Large intestine (tissue), 12 donors: ENCODE measurements at places on chromosomes 2 and 18. TPM values are rescaled to one million over a fixed set of nuclear protein-coding genes. Genes with fewer than 3 reads are reported as not detected.

The FRZB gene
- polyA plus RNA-seq, result 34.5 TPM

The PXDN gene
- 60.6 TPM for polyA plus RNA-seq

The ST6GAL2 gene
- 5.2 TPM for polyA plus RNA-seq

The ASAP2 gene
- 20.0 TPM for polyA plus RNA-seq

The LRRTM1 gene
- 3.1 TPM for polyA plus RNA-seq

The DUSP2 gene
- 4.0 TPM for polyA plus RNA-seq

The TCF4 gene
- polyA plus RNA-seq, result 42.5 TPM

The STARD6 gene
- 0.06 TPM for polyA plus RNA-seq

The DNER gene
- 7.5 TPM for polyA plus RNA-seq

The TNFRSF11A gene
- polyA plus RNA-seq, result 21.7 TPM

The THAP4 gene
- polyA plus RNA-seq, result 35.7 TPM

The PIEZO2 gene
- polyA plus RNA-seq, result 25.1 TPM

The RGPD3 gene
- 0.24 TPM for polyA plus RNA-seq

The MDH1B gene
- polyA plus RNA-seq, result 0.69 TPM

The AKAIN1 gene
- polyA plus RNA-seq, result 0.12 TPM

The GPR45 gene
- 0.09 TPM for polyA plus RNA-seq

The IFT172 gene
- 30.7 TPM for polyA plus RNA-seq

The CACNB4 gene
- 1.8 TPM for polyA plus RNA-seq

The SERPINB10 gene
- polyA plus RNA-seq, result not detected

The TXNDC2 gene
- 0.03 TPM for polyA plus RNA-seq

The PRKAG3 gene
- polyA plus RNA-seq, result 0.07 TPM
